GM13977 (cell line): ENCODE measurements at places on chromosomes 1 and 21.
A peak's percentile ranks its signal among the peaks of the same experiment; 100 is the strongest.

- DNase-seq: no peak
Observed at GRCh38 chr1:8023287-8023994, 2.7 kb downstream of the ERRFI1 start.

DNA sequence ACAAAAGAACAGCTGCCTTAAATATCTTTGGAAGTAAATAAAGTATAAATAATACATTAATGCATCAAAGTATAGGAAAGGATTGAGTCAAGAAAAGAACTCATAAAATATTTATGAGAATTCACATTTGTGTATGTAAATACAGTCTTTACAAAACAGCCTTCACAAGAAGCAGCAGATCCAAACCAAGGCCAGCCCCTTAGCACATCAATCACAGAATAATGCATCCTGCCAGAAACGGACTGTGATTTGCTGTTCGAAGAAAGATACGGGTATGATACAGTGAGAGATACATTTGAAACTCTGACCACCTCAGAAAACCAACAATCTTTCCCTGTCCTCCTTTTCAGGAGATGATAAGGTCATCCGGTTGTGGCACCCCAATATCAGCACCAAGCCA, 70.9 kb downstream of the WDR64 start:
- no peak for DNase-seq

- DNase-seq: no peak
Observed at GRCh38 chr1:37303884-37304574, 170.4 kb upstream of the ZC3H12A start.

GRCh38 chr1:47722909-47723580, 274.1 kb downstream of the TRABD2B start:
- no peak for DNase-seq

- DNase-seq: no peak
Observed at GRCh38 chr1:154992721-154993571, 440 bp upstream of the LENEP start.

DNA sequence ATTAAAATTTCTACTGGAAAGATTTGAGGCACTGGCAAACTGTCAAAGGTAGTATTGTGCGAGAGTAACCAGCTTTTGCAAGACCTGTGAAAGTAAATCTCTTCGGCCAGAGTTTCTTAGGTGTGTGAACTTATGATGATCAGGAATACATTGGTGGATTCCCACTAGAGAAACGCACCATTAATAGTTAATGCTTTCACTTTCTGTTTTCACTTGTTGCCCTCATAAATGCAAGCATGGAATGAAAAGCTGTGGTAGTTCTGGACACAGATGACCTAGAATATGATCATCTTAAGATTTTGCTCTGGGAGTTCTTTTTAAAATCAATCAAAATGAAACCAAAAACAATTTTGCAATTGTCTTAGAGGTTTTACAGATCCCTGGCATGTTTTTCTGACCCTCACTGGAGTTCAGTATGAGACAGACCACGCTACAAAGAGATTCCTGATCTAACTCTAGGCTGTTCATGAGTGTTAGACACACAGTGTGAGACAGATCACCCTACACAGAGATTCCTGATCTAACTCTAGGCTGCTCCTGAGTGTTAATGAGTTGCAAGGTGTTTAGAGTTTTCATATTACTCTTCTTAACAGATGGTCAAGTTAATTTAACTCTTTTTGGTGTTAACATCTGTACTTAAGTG, 98.8 kb downstream of the SDCCAG8 start:
- DNase-seq: peak; percentile 18
